T-cell (primary cell): ENCODE measurements at places on chromosomes 2 and 18. TPM values are rescaled to one million over a fixed set of nuclear protein-coding genes. Genes with fewer than 3 reads are reported as not detected.

The PKDCC gene
- 0.29 TPM for total RNA-seq

GRCh38 chr2:59925321-59925720 lies 628.1 kb downstream of the BCL11A start:
- no peak for DNase-seq
- H3K4me3 ChIP-seq: no peak overlapping the region
- H3K27me3 ChIP-seq: no peaks in the 10 kb centered on the region
- no peaks in the 10 kb centered on the region for H3K36me3 ChIP-seq

DNA sequence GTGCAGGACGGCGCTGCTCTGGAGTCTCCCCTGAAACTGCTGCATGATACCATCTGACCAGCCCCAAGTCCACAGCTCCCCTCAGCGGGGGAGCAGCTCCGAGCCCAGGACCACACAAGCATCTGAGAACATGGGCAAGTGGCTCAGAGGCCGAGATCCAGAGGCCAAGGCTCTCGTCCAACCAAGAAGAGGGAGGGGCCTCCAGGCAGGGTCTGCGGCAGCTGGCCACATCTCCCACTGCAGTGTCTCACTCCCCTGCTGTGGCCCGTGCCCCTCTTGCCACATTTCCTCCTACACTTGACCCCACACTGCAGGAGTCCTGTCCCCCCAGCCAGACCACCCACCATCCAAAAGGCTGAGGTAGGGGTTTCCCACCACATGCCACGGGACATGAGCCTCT lies 50.2 kb downstream of the TFCP2L1 start:
- no peak overlapping the region for H3K27ac ChIP-seq
- no peak for DNase-seq
- H3K4me1 ChIP-seq: no peaks in the 10 kb centered on the region
- no peaks in the 10 kb centered on the region for H3K27me3 ChIP-seq
- H3K36me3 ChIP-seq: no peaks in the 10 kb centered on the region

DNA sequence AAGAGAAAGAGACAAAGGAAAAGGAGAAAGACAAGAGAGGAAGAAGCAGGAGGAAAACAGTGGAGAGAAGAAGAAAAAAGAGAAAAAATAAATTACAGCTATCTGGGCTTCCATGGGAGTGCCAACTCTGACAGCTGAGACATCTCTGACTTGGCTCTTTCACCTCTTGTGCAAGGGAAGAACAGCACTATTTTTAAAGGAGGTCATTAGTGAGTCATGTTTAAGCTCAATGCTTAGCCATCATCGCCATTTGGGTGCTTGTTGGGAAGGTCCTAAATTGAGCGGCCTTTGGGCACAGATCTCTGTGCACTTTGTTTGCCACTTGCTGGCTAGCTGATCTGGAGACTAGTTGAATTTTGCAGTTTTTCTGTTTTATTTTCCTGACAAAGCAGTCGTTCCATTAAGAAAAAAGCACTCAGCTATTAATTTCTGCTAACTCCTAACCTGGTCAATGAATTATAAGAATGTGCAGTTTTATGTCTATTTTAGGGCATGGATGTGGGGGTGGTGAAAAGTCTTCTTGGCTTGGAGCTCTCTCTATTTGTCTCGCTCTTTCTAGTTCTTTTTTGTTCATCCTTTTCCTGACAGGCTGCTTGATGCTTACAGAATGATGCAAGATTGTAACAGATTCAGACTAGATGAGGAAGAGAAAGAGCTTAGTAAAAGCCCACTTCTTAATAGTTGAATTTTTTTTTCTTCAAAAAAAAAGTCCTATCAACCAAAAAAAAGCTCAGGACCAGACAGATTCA lies 231.5 kb downstream of the SLC8A1 start:
- no peaks in the 10 kb centered on the region for H3K27me3 ChIP-seq
- H3K36me3 ChIP-seq: no peaks in the 10 kb centered on the region
- no peak for DNase-seq
- H3K4me1 ChIP-seq: no peaks in the 10 kb centered on the region
- no peak overlapping the region for H3K4me3 ChIP-seq

- H3K4me1 ChIP-seq: no peaks in the 10 kb centered on the region
- H3K4me3 ChIP-seq: no peak overlapping the region
- DNase-seq: no peak
- no peak overlapping the region for H3K27ac ChIP-seq
- peaks cover 23% of the 10 kb centered on the region for H3K27me3 ChIP-seq
- H3K36me3 ChIP-seq: no peaks in the 10 kb centered on the region
These were observed 2.6 kb downstream of the BOD1L2 start for GRCh38 chr18:57149531-57149930.

The TNFAIP6 gene
- not detected for total RNA-seq

GRCh38 chr2:43469094-43469493 lies 126.7 kb downstream of the THADA start:
- no peaks in the 10 kb centered on the region for H3K4me1 ChIP-seq
- H3K27me3 ChIP-seq: no peaks in the 10 kb centered on the region
- no peak for DNase-seq
- no peak overlapping the region for H3K27ac ChIP-seq
- H3K36me3 ChIP-seq: peaks cover 4% of the 10 kb centered on the region
- H3K4me3 ChIP-seq: no peak overlapping the region

The ATP6V1C2 gene
- not detected for total RNA-seq

- H3K27me3 ChIP-seq: no peaks in the 10 kb centered on the region
- DNase-seq: no peak
- no peak overlapping the region for H3K27ac ChIP-seq
These were observed 87.6 kb upstream of the NFU1 start for GRCh38 chr2:69524799-69525198.

DNA sequence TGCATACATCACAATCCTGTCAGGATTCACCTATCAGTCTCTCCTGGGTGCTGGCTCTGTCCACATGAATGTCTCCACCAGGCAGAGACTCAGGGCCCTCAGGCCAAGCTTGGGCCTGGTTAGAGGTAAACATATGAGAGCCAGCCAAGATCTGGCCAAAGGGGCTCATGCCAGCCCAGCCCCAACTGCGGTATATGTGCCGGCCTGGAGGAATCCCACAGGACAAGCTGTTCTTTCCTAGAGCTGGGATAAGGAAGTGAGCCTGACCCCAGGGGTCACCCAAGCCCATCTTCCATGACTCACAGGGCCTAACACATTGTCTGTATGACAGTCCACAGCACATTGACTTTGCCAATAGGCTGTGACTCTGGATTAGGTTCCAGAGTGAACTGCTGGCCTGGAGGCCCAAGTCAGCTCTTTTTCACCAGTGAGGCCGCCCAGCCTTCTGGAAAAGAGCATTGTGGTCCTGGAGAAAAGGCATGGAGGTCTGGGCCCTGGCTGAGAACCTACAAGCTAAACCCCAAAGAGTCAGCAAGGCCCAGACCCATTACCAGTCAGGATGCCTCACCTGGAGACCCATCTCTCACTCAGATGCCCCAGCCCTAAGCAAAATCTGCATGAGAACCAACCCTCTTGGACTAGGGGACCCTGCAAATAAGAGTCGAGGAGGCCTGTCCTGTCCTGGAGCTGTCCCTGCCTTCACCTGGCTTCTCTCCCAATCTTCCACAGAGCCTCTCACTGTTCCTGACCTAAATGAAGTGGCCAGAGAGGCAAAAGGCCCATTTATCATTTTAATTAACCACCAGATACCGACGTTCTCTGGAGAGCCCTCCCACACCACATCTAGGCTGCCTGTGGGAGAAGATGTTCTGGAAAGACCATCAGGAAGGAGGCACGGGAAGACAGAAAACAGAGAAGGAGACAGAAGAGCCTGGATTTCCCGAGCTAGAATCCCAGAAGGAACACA lies 120.9 kb upstream of the PKDCC start:
- no peak overlapping the region for H3K4me3 ChIP-seq
- no peaks in the 10 kb centered on the region for H3K36me3 ChIP-seq

DNA sequence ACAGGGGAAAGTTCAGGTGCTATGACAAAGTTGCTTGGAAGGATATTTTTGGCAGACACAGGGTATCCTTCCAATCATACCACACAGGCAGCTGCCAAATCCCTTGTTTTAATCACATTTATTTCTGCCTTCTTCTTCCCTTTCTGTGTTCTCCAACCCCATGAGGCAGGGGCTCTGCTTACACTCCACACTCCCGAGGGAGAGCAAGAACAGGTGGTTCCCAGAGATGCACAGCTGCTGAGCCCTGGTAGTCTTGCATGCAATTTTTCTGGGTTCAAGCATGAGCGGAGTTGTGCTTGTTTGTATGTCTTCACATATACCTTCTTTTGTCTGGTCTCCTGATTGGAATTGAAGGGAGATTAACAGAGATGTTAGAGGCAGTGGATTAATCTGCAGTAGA lies 251.7 kb upstream of the ST6GAL2 start:
- H3K27ac ChIP-seq: no peak overlapping the region
- no peaks in the 10 kb centered on the region for H3K27me3 ChIP-seq
- no peaks in the 10 kb centered on the region for H3K4me1 ChIP-seq
- DNase-seq: no peak
- H3K4me3 ChIP-seq: no peak overlapping the region
- H3K36me3 ChIP-seq: no peaks in the 10 kb centered on the region

- H3K27me3 ChIP-seq: no peaks in the 10 kb centered on the region
- no peak for DNase-seq
- H3K4me1 ChIP-seq: no peaks in the 10 kb centered on the region
- H3K36me3 ChIP-seq: no peaks in the 10 kb centered on the region
- H3K27ac ChIP-seq: no peak overlapping the region
- H3K4me3 ChIP-seq: no peak overlapping the region
These were observed 132.7 kb downstream of the TSN start for GRCh38 chr2:121888189-121888557.

The OTX1 gene
- total RNA-seq: not detected

GRCh38 chr18:77765468-77765867 lies 515.8 kb downstream of the GALR1 start:
- no peaks in the 10 kb centered on the region for H3K4me1 ChIP-seq
- no peak for DNase-seq
- no peak overlapping the region for H3K27ac ChIP-seq
- no peaks in the 10 kb centered on the region for H3K27me3 ChIP-seq
- no peak overlapping the region for H3K4me3 ChIP-seq

The CPS1 gene
- total RNA-seq: 0.54 TPM

The FAM161A gene
- 4.1 TPM for total RNA-seq

DNA sequence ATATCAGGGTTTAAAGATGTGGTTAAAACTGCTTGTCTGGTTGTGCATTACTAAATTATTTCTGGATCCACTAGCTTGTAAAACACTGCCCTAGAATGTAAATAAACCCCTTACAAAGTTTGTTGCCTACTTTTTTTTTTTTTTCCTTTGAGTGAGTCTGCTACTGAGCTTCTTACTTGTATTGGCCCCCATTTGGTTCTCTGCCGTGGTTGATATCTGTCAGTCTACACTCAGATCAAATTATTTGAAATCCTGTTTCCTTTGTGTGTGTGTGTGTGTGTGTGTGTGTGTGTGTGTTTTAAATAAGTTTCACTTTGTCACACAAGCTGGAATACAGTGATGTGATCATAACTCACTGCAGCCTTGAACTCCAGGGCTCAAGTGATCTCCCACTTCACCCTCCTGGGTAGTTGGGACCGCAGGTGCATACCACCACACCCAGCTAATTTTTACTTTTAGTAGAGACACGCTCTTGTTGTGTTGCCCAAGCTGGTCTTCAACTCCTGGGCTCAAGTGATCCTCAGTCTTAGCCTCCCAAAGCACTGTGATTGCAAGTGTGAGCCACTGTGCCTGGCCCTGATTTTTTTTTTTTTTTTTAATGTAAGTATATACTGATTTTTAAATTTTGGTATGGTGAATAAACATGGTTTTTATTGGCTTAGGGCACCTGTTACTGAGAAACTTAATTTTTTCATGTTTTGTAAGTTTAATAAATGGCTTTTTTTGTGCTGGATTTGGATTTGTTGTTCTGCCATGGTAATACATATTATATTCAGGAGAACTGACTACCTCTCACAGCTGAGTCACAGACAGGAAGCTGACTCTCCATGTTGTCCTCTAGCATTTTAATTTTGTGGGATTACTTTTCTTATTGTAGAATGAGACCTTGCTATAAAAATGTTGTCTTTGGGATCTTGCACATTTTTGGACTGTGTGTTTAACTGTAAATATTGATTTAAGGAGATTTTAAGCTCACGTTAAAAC lies 48.5 kb downstream of the MAP4K4 start:
- no peaks in the 10 kb centered on the region for H3K27me3 ChIP-seq
- H3K36me3 ChIP-seq: no peaks in the 10 kb centered on the region
- H3K4me3 ChIP-seq: no peak overlapping the region
- no peak overlapping the region for H3K27ac ChIP-seq

DNA sequence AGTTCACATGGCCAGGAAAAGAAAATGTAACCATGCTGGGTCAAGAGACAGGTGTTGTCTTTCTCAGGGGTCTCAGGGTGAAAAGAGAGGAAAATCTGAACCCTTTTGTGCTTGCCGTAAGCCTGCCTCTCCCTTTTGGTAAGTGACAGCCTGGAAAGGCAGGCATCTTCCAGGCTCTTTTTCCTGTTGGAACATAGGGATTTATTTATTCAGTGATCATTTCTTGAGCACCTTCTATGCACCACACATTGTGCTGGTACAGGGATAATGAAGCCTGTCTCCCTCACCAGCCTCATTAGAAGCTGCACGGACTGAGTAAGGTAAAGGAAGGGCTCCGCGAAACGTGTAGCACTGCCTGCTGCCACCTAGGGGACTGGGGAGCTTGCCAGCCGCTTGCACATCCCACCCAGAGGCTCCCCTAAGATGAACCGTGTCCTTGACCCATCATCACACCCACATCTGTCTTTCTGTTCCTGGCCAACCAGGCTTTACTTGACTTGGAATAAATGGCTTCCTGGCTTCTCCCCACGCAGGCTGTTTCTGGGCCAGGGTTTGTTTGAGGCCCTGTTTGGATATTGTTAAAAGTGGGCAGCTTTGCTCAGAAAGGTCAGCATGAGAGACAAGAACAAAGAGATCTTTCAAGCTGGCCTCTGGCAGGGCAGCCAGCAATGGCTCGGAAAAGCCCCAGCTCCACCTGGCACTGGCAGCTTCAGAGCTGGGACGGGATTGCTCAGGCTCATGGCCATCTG lies 73.3 kb upstream of the MCFD2 start:
- H3K27ac ChIP-seq: no peak overlapping the region
- DNase-seq: no peak
- no peak overlapping the region for H3K4me3 ChIP-seq
- peaks cover 12% of the 10 kb centered on the region for H3K4me1 ChIP-seq
- peaks cover 10% of the 10 kb centered on the region for H3K36me3 ChIP-seq

DNA sequence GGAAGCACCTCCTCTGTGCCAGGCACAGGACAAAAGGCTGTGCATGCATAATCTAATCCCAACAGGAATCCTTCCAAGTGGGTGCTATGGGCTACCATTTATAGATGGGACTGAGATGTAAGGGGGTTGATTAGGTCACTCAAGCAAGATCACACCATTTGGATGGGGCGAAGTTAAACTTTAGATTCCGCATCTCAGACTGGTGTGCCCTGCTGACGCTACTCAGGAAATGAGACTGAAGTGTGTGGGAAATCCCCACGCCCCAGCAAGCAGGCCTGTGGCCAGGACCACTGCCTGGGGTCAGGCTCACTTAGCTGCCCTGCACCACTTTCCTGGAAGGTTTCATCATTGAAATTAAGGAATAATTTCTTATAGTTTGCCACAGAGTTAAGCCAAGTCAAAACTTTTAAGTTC lies 70.5 kb upstream of the PPP1CB start:
- H3K36me3 ChIP-seq: no peaks in the 10 kb centered on the region
- no peaks in the 10 kb centered on the region for H3K27me3 ChIP-seq
- peak overlapping the region; percentile 55 for H3K27ac ChIP-seq
- no peak overlapping the region for H3K4me3 ChIP-seq
